ENCODE measurements at places on chromosomes 7 and 10.

DNA sequence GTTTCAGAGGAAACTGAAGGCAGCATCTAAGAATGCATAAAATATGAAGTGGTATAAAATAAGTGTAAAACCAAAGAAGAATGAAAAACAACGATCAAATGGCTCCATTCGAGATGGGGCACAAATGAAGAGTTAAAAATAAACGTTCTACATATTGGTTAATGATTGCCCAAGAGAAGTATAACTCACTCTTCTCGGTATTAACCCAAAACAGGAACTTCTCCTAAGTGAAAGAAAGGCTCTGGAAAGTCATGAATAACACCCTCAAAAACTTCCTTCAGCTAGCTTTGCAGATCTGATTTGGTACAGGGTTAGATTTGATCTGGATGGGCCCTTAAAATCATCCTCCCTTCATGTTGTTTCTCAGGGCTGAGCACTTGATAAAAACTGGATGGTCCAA lies 94.3 kb upstream of the ADO start:
- no peak for DNase-seq

DNA sequence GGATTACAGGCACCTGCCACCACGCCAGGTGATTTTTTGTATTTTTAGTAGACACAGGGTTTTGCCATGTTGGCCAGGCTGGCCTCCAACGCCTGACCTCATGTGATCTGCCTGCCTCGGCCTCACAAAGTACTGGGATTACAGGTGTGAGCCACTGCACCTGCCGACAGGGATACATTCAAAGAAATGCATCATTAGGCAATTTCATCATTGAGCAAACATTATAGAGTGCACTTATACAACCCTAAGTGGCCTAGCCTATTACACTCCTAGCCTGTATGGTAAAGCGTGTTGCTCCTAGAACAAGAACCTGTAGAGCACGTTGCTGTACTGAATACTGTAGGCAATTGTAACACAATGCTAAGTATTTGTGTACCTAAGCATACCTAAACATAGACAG lies 350.3 kb downstream of the GALNT17 start:
- DNase-seq, result no peak

- DNase-seq, result no peak
Observed at GRCh38 chr7:119748251-119748860, 524.6 kb upstream of the KCND2 start.

GRCh38 chr7:37987732-37988131 lies 67.3 kb downstream of the EPDR1 start:
- DNase-seq, result no peak

DNA sequence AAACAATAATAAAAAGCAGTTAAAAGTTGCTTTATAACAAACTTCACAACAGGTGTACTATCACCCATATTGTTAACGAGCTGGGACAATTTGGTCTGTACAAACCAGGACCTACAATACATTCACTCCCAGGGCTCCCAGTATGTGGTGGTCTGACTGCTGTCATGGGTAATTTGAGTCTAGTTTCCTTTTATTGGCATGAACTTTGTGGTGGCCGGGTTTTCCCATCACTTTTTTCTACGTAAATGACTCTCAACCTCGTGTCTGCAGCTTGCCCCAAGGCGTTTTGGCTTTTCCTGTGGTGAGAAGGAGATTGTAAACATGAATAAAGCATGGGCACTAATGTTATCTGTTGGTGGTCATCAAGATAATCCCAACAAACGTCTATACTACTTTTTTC lies 118.7 kb upstream of the CDK6 start:
- DNase-seq, result no peak

GRCh38 chr10:117748058-117748457 lies 205.5 kb downstream of the EMX2 start:
- no peak for DNase-seq

DNA sequence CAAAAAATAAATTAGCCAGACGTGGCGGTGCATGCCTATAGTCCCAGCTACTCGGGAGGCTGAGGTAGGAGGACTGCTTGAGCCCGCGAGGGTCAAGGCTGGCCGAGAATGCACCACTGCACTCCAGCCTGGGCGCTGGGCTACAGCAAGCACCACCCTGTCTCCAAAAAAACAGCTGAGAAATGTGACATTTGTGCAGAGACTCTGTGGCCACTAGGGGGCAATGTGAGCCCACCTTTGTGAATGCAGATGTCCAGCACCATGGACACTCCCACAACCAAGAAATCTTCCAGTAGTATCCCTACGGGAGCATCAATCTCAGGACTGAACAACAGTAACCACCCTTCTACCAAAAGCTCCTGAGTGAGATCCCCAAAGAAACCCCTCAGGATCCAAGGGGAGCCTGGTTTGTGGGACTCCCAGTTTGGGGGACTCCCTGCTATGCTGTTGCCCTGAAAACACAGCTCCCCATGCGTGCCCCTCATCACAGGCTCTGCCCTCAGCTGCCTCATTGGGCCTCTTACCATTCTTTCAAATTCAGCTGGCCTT lies 6.2 kb upstream of the AHCYL2 start:
- peak; percentile 89 for DNase-seq

DNA sequence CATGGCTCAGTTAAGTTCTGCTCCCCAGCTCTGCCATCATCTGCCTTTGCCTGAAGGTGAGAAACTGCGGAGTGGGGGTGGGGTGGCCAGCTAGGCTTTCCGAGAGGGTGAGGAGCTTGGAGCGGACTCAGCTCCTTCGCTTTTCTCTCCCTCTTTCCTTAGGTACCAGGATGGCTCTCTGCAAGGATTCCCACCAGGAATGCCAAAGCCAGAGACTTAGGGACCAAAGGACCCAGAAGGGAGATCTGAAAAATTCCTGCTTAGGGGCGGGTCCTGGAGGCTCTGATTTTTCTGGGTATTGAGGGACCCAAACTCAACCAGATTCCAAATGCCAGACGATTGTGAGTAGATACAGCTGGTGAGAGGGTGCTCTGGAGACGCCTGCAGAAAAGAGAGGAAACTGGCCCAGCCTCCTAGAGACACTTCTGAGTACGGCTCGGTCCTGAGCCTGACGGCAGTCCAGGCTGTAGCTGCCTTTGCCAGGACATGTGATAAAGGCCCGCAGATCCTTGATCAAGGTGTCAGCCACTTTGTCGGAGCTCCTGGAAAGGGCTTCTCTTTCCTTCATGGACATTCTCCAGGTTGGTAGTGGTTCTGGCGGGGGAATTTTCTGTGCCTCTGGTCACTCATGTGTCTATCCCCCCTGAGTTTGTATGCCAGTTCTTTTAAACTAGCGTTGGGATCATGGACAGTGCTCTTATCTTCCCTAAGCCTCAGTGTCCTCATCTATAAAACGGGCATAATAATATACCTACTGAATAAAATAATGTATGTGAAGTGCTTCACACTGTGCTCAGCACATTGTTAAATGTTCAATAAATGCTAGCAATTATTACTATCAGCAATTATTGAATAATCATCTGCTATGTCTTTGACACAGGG lies 42.5 kb upstream of the BTRC start:
- DNase-seq, result no peak

DNA sequence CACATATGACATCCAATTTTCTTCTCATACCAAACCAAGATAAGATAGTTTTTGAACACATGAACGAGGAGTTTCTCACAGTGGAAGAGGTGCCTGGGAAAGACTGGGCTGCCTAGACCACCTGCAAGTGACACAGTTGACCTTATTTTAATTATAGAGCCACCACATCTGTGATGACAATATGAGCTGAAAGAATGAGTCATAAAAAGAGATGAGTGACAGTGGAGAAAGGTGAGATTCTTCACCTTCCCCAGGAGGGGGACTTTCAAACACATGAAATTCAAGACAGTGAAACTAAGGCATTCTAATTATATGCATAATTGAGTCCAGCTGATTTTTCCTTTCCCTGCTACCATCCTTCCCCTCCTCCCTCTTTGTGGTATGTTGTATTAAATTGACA lies 475.5 kb downstream of the NXPH1 start:
- DNase-seq, result no peak

GRCh38 chr7:30188811-30189210 lies 54.0 kb downstream of the MTURN start:
- DNase-seq, result no peak

DNA sequence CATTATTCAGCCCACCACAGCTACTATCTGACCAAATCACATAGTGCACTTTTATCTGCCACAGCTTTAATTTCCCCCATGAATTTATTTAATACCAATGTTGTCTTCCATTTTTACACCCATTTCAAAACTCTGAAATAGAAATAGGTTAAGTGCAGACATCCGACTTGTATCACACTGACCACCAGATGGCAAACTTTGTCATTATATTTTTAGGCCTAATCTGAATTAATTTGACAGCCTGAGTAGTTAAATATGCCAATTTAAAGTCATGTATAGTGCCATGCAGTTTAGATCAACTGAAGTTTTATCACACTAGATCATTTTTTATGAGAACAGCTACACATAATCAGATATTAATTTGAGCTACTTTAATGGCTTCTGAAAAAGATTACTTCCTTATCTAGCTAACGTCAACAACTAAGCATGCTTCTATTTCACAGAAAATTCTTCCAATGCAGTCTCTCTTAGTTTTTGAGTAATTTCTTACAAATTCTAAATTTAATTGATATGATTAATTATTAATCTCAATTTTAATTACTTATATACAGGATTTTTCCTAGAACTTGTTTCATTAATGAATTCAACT lies 566.4 kb downstream of the GFRA1 start:
- no peak for DNase-seq

- no peak for DNase-seq
Observed at GRCh38 chr7:150946421-150947240, 31.5 kb downstream of the KCNH2 start.

- DNase-seq, result no peak
Observed at GRCh38 chr10:88840881-88841280, 10.8 kb downstream of the ANKRD22 start.

DNA sequence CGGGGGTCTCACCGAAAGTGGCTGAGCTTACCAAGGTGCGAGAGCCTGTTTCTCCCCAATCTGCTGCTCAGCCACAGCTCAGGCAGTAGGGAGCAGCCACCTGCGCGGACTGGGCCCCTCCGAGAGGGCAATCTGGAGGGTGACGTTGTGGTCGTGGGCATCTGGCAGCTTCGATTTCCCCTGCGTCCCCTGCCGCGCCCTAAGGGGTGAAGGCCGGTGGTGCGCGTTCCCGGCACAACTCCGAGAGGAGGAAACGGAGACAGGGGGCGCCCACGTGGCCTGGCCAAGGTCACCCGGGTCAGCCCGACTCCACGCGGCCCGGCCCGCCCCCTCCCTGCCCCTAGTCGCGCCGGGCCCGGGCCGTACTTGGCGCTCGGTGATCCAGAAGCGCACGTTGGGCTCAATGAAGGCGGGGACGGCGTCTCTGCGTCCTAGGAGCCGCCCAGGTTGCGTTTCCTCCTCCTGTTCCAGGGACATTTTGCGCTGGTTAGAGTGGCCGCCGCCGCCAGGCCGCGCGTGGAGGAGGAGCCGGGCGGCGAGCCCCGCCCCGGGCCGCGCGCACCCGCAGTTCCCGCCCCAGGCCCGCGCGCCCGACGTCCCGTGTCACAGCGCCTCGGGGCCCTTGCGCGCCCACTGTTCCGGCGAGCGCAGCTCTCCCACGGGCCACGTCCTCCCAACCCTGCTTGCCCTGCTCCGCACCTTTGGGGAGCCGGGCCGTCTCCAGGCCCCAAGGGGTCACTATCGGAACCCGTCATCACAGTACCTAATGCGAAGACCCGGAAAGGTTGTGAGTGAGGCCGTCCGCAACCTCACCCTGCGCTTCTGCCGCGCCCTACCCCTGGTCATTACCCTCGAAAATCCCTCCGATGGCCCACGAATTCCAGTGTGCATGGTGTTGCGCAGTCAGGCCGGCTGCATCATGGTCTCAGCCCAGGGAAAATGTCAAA lies at the start of gene SFXN4:
Gene SFXN4 (minus strand): TSS at position 544 of the 947 bp plus-strand sequence. CDS start 67 bp downstream, at position 477.
- DNase-seq, result peak; percentile 93

DNA sequence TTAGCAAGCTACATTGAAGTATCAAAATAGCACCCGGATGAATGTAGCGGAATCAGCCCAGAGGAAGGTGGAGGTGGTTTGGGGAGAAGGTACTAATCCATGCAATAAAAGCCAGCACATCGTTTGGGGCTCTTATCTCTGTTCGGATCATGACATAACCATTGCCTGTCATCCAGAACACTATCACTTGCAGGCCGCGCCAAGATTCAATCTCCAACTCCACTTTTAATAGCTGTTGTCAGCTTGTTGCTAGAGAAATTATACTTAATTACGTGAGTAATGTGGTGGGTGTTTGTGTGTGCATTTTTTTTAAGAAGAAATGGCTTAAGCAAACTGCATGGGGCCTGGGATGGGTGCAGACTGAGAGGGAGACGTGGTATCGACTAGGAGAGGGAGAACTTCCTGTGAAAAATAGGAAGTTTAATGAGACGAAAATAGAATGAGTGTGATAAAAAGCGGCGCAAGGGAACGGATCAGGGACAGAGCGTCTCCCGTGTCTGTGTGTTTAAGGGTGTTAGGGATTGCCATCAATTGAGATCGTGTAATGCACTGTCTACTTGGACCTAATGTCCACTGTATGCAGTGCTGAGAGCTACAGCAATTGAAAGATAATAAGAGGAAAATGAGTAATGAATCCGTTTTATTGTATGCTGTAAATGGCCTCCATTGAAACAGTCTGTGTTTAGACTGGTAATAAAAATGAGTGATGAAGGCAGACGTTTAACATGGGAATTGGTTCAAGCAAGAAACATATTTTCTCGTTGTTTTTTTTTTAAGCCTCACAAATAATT lies 27.6 kb upstream of the SFMBT2 start:
- no peak for DNase-seq

DNA sequence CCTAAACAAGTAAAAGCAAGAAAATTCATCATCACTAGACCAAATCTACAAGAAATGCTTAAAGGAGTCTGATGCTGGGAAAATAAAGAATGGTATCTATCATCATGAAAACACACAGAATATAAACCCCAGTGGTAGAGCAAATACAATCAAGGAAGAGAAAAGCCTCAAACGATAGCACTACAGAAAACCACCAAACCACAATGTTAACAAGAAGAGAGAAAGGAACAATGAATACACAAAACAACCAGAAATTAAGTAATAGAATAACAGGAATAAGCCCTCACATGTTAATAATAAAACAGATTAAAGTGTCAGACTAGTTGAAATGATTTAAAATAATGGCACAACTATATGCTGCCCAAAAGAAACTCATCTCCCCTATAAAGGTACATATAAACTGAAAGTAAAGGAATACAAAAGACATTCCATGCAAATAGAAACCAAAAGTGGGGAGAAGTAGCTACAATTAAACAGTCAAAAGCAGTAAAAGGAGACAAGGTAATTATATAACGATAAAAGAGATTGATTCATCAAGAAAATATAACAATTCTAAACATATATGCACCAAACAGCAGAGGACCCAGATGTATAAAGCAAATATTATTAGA lies 77.3 kb downstream of the JMJD1C start:
- no peak for DNase-seq

DNA sequence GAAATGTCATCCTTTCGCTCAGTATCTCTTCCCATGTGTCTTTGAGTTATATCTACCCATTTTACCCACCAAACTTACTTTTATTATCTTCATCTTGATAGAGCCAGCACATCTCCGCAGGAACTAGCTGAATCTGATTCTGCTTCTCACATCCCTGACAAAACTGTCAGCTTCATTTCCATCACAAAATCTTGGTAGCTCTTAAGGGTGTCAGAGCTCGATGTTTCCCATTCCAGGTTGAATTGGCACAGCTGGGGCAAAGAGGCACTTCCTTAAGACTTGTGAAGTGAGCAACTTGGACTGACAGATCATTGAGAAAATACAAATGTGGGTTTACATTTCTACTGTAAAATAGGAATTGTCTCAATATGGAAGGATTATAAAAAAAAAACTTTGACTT lies 434.5 kb downstream of the SUGCT start:
- no peak for DNase-seq

Data from activated CD8-positive, alpha-beta memory T cell treated with anti-CD3 and anti-CD28 coated beads for 24 hours (primary cell).